Cardiac septum (tissue), 1 donor: ENCODE measurements at places on chromosomes 2 and 18.

GRCh38 chr2:172420216-172420615 lies 7.2 kb upstream of the ITGA6 start:
- no peak for DNase-seq

- DNase-seq, result no peak
These were observed 242.7 kb upstream of the MYT1L start for GRCh38 chr2:2573658-2574293.

GRCh38 chr2:190500054-190500502 lies 34.4 kb downstream of the NEMP2 start:
- DNase-seq, result no peak

DNA sequence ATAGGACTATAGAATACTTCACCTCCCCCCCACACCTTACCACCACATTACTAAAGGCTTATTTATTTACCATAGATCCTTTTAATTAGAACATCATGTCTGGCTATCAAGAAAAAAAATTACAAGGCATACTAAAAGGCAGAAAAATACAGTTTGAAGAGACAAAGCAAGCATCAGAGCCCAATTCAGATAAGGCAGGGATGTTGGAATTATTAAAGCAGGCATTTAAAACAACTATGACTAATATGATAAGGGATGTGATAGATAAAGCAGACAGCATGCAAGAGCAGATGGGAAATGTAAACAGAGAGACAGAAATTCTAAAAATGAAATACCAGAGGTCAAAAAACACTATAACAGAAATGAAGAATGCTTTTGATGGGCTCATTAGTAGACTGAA lies 55.4 kb upstream of the SMIM21 start:
- DNase-seq, result no peak

GRCh38 chr2:99072551-99072950 lies 69.0 kb upstream of the C2orf15 start:
- no peak for DNase-seq

DNA sequence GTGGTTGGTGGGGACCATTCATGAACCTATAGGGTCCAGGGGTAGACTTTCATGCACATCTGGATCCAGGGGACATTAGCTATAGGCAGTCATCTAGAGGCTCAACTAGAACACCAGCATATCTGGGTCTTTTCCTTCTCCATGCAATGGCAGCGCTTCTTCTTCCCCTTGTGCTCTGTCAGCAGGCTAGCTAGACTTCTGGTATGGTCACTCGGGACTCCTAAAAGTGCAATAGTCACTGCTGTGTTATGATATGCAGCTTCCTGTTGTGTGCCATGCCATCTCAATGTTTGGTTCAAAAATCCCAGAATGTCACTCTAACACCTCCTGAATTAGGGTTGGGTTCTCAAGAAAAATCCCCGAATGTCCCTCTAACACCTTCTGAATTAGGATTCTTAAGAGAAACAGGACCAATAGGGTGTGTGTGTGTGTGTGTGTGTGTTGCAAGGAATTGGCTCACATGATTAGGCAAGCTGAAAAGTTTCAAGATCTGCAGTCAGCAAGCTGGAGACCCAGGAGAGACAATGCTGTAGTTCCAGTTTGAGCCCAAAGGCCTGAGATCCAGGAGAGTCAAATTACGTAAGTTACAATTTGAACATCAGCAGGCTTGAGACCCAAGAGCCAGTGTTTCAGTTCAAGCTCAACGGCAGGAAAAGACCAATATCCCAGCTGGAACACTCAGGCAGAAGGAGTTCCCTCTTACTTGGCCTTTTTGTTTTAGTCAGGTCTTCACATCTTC lies 97.1 kb upstream of the LTBP1 start:
- DNase-seq, result no peak

DNA sequence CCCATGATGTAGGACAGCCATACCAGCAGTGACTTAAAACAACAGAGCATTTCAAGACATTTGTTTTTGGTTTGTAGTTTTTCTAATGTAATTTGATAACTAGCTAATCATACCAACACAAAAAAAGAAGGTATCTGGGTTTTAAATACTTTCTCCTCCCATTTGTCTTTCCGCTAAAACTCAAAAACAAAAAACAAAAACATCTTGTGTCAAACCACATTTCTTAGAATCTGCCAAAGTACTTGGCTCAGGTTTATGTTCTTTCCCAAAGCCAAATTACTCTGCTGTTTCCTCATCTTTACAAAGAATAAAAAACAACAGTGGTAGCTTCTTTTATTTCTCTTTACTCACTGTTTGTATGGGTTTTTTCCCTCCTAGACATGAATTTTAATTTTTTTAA lies 71.5 kb downstream of the GREB1L start:
- DNase-seq, result no peak

- DNase-seq, result no peak
These were observed 344.2 kb downstream of the LPIN1 start for GRCh38 chr2:12090590-12090989.

DNA sequence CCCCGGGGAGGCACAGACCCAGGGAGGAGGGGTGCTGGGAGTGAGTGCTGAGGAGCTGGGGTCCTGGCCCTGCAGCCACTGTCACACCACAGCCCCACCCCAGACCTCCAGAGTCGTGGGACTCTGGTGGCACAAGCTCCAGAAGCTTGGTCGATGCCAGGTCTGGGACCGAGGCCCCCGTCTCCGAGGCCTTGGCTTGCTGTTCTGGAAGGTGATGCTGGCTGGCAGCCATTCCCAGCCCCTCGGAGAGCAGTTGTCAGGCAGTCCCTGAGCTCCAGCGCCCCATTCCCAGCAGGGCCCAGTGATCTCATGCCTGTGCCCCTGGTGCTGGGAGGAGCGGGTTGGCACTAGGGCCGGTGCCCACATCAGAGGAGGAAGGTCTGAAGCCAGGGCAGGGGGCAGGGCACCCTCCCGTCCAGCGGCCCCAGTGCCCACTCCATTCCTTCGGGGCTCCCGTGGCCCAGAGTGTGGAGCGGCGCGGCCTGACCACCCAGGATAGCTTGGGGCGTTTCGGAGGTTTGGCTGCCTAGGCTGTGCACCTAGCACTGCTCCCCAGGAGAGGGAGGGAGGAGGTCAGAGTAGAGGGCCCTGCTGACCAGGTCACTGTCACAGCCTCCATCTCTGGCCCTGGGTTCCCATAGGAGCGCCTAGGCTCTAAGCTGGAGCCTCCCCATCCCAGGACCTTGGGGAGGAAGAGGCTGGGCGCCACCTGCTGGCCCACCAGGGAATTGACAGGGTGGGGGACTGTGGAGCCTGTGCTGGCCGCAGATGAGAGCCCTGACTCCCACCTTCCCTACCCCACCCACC lies 16.8 kb upstream of the ALPI start:
- peak; percentile 64 for DNase-seq

GRCh38 chr2:10844097-10844496 lies 31.5 kb upstream of the PDIA6 start:
- peak; percentile 90 for DNase-seq

DNA sequence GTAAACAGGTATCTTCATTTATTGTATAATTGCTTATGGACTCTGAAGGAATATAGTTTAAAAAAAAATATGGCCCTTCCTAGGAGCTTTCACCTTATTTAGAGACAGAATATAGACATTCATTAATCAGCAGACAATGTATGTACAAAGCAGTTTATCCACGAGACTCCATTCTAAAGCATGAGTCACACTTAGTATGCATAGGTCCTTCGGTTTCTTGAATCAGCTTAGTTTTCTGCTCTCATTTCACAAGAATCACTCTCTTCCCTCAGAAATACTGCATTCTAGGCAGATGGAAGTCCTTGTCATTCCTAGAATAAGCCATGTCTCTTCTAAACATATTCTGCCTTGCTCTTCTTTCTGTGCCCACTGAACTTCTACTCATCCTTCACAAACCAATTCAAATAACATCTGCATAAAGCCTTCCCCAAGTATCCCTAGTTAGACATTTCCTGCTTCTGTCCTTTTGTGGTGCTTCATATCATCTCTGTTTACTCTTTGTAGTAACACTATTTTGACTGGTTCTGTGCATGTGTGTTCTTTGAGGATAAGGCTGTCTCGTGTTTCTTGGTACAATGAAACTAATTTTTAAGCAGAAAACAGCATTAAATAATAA lies 84.5 kb downstream of the PTRHD1 start:
- DNase-seq, result no peak

DNA sequence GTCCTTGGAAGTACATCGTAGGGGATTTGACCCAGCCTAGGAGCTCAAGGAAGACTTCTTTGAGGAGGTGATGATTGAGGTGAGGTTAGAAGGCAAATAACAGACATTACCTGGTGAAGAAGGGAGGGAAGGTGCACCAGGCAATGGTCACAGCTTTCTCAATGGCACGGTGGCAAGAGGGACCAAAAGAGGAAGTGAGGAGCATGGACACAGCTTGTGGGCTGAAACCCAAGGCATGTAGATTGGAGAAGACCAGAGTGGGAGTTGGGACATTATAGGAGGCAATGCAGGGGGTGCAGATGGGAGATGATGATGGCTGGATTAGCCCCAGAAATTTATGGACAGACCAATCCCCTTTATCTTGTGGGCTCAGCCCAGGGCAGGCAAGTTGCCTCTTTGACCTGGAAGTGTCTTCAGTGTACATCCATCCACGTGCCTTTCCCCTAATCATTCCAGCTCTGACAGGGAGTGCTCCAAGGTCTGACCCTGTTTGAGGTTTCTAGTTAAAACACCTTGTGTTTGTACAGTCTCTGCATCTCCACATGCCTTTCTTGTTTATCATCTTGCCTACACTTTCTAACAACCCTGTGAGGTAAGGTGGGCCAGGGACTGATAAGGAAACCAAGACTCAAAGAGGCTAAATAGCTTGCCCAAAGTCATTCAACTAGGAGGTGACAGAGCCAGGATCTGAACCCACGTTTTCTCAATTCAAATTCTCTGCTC lies 59.1 kb downstream of the NRP2 start:
- no peak for DNase-seq

GRCh38 chr2:69770193-69770702 lies 28.3 kb downstream of the ANXA4 start:
- no peak for DNase-seq

- no peak for DNase-seq
These were observed 986.3 kb upstream of the CELF4 start for GRCh38 chr18:38551881-38552280.

DNA sequence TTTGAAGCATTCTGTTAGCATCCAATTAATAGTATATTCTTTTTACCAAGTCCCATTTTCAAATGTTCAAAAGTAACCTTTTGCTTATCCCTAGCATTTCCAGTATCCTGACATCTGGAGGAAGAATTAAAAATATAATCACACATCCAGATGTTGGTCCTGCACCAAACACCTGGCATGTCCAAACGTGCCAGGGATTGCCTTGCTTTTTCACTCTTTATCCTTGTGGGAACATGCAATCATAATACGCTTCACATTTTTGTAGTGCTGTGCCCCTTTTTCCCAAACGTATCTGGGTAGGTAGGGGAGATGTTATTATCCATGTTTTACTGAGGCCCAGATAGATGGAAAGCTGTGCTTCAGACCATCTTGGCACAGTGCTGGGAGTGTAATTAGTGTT lies 133.0 kb downstream of the TPGS2 start:
- no peak for DNase-seq

DNA sequence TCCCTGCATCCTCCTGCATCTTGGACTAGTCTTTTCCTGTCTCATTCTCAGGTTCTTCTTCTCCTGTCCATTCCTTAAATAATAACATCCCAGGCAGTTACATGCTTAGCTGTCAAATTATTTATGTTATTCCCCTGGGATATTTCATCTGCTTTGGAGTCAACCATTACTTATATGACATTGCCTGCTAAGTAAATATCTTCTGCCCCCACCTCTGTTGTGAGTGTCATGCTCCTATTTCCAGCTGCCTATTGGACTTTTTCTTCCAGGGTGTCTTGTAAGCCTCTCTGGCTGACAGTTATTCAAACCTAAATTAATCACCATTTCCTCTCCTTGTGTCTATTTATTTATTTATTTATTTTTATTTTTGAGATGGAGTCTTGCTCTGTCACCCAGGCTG lies 124.7 kb upstream of the RASGRP3 start:
- no peak for DNase-seq

- no peak for DNase-seq
These were observed 9.7 kb downstream of the COBLL1 start for GRCh38 chr2:164831887-164832286.

- DNase-seq, result no peak
These were observed 77.6 kb upstream of the SLC4A10 start for GRCh38 chr2:161546635-161547034.

GRCh38 chr2:44392338-44392943 lies 30.7 kb downstream of the CAMKMT start:
- DNase-seq, result no peak

DNA sequence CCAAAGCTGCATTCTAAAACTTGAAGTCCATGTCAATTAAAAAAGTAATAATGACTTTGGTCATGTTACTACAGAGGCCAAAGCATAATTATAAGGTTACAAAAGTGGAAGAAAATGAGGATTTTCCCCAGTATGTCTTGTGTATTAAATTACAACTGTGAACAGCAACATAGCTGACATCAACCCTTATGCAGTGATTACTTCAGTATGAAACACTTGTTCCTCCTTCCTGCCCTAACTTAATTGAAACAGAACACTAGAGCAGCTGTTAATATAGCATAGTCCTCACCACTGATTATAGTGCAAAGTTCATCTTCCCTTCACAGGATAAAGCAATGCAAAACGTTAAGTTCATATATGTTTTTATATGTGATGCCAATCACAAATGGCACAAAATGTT lies 29.9 kb downstream of the EPB41L3 start:
- no peak for DNase-seq

GRCh38 chr2:218852911-218853667 lies 6.5 kb upstream of the WNT6 start:
- no peak for DNase-seq

DNA sequence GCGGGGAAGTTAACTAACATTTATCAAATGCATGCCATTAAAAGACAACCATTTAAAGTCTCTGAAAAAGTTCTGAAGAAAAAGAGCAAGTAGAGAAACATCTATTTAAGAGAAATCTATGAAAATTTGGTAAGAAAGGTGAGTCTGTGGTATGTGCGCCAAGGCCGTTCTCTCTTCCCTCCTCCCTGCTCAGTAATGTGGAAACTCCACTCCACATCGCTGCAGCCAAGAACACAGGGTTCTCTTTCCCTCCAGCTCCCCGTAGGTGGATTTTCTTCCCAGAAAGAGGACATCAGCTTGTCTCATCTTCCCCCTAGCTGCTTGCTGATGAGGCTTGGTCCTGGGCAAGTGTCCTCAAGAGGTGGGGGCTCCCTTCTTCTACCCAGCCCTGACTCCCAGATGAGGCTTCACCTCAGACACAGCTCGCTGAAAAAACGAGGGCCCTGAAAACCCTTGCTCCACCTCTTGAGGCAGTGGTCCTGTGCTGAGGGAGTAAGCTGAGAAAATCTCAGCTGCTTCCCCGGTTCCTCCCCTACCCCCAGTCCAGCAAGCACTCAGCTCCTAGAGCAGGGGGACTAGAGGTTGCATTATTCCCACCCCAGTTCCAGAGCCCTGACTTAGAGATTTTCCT lies 45.8 kb upstream of the PTPRM start:
- no peak for DNase-seq

GRCh38 chr2:205895981-205896655 lies 189.9 kb downstream of the INO80D start:
- no peak for DNase-seq

- DNase-seq, result no peak
These were observed 29.5 kb downstream of the RASGRP3 start for GRCh38 chr2:33505966-33506365.

DNA sequence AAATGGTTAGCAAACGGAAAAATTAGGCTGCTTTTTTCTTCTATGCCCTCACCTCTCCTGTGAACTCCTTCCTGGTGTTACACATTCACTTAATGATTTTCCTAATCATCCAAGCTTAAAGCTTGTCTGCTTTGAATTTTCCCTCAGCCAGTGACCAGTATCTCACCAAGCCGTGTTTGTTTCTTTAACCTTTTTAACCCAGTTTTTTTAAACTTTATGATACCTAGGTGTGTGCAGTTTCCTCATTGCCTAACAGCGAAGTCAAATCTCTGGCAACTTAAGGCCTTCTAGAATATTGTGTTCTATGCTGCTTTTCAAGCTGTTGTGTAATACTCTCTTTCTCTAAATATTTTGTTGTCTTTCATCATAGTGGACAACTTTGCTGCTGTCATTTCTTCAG lies 113.0 kb downstream of the PIK3C3 start:
- DNase-seq, result no peak
